Stimulated activated CD8-positive, alpha-beta memory T cell treated with anti-CD3 and anti-CD28 coated beads, Interleukin-4, amount 100 ng/mL, for 4 hours (primary cell): ENCODE measurements at places on chromosomes 13 and 19.
A peak's percentile ranks its signal among the peaks of the same experiment; 100 is the strongest.

- DNase-seq = no peak
These were observed 58.3 kb upstream of the CSNK1A1L start for GRCh38 chr13:37163641-37164265.

GRCh38 chr19:4534836-4535658 lies at the start of gene PLIN5:
Gene PLIN5 (minus strand): TSS chr19:4535224. CDS start chr19:4534074, 1,150 bp downstream.
- DNase-seq = no peak

- no peak for DNase-seq
These were observed 62.8 kb upstream of the STARD13 start for GRCh38 chr13:33348366-33348765.

GRCh38 chr13:113794086-113794485 lies 35.1 kb downstream of the TMEM255B start:
- DNase-seq = no peak

GRCh38 chr13:38883783-38884182 lies 106.8 kb downstream of the STOML3 start:
- DNase-seq = no peak

DNA sequence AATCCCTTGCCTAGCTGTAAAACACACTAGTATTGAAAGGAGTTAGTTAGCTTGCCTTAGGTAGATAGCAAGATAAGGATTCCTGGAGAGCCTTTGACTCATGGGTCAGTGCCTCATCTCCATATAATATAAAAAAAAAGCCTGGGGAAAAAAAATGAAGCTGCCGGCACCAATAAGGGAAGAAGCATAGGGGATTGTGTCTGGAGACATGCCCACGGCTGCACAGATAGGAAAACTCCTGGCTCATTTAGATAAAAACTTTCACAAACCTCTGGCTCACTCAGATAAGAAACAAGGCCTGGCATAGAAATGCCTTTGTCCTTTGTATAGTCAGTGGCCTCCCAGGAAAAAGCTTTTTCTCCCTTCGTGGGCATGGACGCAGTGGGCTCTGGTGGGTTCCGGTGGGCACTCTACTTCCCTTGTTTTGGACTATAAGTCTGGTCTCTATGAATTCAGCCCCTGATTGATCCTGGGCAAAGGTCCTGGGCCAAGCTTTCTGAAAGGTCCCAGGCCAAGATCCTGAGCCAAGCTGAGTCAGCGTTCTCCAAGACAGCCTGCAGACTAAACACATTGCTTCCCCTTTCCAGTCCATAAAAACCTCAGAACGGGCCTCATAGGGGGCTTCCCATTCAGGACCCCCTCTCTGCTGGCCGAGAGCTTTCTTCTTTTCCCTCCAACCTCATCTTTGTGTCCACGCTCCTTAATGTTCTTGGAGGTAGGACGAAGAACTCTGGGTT lies 4.9 kb upstream of the OR7A17 start:
- no peak for DNase-seq

DNA sequence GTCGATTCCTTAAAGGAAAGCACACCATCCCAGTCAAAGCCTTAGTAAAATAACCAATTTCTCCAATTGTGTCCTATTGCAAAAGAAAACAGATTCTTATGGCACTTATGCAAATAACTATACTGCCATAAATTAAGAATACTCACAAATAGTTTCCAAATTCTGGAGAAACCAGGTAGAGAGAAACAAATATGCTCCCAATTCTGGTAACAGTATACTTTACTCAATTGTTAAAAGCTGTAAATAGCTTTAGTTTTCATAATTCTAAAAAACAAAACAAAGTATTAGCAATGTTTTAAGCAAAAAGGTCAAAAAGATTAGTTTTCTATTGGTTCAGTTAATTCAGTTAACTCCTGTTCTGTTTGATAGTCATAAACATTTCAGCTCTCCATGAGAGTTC lies 18.2 kb upstream of the UBAC2 start:
- no peak for DNase-seq

DNA sequence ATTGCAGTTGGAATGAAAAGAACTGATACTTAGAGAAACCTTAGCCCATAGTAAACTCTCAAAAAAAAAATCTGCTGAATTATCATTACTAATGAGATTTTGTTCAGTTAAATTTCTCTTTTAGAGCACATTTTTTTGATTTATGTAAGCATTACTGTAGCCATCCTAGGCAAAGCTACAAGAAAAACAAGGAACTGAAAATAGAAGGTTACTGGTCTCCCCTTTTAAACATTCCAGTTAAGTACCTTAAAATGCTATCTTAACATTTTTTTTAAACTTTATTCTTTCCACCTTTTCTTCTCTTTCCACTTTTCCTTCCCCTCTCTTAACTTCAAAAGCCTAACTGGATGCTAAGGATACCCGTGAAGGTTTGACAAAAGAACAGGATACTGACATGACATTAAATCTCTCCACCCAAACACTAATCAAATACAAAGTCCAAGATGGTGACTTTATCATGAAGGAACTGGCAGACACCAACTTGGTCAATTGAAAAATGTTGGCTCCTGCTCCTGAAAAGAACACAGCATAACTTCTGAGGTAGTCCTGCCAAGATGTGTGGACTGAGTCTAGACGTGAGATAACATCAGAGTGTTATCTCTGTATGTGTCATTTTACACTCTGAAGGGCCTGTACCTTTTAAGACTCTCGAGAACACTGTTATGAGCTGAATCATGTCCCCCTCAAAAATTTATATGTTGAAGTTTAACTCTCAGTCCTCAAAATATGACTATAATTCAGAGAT lies 29.5 kb upstream of the SACS start:
- DNase-seq = no peak

GRCh38 chr13:51715613-51716012 lies 88.3 kb downstream of the DHRS12 start:
- DNase-seq = no peak

- DNase-seq = no peak
These were observed 1.0 kb downstream of the CDC16 start for GRCh38 chr13:114235697-114236096.

GRCh38 chr13:48501705-48502104 lies 31.2 kb downstream of the RCBTB2 start:
- DNase-seq = no peak

- DNase-seq = no peak
These were observed 850 bp upstream of the KLK11 start for GRCh38 chr19:51027126-51027806.

GRCh38 chr19:7627166-7627565 lies 2.2 kb downstream of the XAB2 start:
- no peak for DNase-seq

DNA sequence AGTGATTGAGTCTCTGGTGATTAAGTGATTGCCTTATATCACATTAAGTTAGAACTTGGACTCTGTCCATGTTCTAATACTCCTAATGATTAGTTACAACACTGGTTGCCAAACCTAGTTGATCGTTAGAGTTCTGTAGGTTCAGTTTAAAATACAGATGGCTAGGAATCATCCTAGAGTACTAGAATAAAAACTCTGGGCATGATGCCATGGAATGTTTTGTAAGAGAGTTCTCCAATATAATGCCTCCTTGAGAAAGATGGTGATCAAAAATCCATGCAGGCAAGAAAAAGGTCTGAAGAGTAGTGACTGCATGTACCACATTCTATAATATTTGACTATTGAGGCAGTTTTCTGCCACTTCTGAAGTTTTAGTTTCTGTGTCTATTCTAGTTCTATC lies 176.3 kb downstream of the GPC5 start:
- DNase-seq = no peak

GRCh38 chr13:24906268-24906667 lies 142.3 kb downstream of the RNF17 start:
- DNase-seq = no peak

GRCh38 chr19:3363841-3364500 lies 2.4 kb upstream of the NFIC start:
- DNase-seq = no peak

- DNase-seq = peak; percentile 32
These were observed 3.9 kb downstream of the ZNF266 start for GRCh38 chr19:9431475-9431874.

- no peak for DNase-seq
These were observed 118.7 kb downstream of the POSTN start for GRCh38 chr13:37479916-37480315.

DNA sequence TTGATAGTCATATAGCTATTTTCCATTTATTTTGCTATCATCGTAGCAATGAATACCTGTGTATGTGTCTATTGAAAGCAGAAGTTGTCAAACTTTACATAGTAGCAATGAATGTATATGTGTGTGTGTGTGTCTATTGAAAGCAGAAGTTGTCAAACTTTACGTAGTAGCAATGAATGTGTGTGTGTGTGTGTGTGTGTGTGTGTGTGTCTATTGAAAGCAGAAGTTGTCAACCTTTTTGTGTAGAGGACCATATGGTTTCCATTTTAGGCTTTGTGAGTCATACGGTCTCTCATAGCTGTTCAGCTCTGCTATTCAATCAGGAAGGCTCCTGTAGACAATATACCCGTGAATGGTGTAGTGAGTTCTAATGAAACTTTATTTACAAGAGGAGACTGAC lies 20.8 kb downstream of the NLRP4 start:
- DNase-seq = no peak

DNA sequence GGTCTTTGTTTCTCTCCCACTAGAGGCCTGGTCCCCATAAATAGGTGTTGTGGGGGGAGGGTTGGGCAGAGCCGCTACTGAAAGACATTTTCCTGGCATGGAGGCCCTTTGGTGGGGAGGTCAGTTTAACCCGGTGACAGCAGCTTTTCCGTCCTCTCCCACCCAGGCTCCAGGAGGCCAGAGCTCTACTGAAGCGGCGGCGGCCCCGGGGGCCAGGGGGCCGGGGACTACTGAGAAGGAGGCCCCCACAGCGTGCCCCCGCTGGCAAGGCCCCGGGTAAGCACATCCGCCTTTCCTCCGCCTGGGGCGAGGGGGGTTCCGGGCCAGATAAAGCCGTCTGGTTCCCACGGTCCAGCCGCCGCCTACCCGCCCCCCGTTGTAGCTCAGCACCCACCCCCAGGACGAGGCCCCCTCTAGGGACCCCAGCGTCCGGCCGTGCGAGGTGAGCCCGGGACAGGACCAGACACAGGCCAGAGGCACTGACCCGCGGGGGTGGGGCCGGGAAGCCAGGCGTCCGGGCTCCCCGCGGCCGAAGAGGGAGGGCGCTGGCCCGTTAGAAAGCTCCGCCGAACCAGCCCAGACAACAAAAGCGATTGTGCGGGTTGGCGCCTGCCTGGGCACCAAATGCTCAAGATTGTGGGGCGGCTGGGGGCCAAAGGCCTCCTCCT lies 1.1 kb upstream of the LTBP4 start:
- no peak for DNase-seq

DNA sequence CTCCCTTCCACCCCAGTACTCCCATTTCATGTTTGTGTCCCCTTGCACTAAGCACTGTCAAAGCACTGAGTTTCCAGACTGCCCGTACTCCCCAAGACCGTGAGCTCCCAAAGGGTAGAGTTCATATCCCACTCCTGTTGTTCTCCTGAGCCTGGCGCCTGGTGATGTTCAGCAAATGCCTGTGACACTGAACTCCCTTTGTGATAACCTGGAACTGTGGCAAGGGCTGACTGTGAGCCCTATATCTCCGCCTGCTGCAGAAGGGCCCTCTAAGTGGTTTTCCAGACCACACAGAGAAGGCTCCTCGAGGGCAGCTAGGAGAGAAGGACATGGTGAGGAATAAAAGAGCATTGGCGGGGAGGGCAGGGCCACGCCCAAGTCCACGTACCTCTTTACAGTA lies 67.5 kb downstream of the ATP7B start:
- DNase-seq = no peak

DNA sequence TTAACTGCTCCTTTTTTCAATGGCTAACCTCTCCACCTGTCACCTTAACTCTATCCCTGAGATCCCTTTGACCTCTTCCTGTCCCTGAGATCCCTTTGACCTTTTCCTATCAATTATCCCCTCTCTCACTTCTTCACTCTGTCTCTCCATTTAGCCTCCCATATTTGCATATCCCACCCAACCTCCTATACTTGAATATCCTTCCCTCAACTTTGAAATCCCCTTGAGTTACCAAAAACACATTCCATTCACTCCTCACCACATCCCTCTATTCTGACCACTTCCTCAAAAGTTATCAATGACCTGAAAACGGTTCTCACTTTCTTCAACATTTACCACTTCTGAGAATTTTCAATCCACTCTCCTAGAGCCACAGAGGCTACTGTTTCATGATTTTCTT lies 3.0 kb downstream of the MYCBP2 start:
- DNase-seq = no peak

DNA sequence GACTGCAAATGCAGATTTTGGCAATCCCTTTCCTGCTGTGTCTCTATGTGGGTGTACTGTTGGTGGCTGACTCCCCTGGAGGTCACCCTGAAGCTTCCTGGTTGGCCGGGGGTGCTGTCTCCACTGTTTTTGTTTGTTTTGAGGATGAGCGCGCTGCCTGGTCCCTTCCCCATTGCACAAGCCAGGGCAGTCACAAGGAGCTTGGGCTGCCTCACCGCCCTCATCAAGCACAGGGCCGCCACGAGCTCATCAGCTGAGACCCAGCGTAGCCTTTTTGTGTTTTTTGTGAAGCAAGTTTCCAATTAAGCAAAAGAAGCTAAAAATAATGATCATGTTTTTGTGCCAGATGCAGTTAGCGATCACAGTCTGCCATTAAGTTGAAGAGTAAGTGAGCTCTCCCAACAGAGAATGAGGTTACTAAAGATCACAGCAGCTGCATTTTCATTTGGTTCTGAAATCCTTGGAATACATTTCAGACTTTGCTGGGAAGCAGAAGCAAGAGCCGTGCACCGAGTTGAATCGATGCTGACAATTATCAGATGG lies 57.8 kb downstream of the GGACT start:
- DNase-seq = no peak

GRCh38 chr19:18051887-18052286 lies 34.8 kb downstream of the IL12RB1 start:
- DNase-seq = no peak

DNA sequence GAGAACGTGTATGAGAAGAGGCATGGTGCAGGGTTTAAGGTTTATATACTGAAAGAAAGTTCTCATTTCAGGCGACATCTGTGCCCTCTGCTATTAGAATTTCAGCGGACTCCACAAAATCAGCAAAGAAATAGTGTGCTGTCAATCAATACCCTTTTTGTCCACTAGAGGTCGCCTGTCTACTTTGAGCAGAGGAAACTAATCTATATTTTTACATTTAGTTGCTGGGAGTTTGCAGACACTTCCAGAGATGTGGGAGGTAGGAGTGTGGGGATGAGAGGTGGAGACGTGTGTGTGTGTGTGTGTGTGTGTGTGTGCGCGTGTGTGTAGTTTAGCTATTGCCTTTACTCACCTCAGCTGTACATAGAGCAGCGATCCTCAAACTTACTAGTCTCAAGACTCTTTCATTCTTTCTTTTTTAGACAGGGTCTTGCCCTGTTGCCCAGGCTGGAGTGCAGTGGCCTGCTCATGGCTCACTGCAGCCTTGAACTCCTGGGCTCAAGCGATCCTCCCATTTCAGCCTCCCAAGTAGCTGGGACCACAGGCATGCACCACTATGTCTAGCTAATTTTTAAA lies 9.7 kb downstream of the INAFM1 start:
- DNase-seq = no peak
